ENCODE measurements at places on chromosomes 12 and 14.
A peak's percentile ranks its signal among the peaks of the same experiment; 100 is the strongest.

GRCh38 chr14:36383767-36384431 is 63.5 kb upstream of the MBIP start:
- DNase-seq: no peak

- no peak for DNase-seq
Observed at GRCh38 chr12:46358791-46359666, 13.5 kb downstream of the SLC38A2 start.

- no peak for DNase-seq
Observed at GRCh38 chr14:94163796-94164195, 10.3 kb upstream of the PPP4R4 start.

DNA sequence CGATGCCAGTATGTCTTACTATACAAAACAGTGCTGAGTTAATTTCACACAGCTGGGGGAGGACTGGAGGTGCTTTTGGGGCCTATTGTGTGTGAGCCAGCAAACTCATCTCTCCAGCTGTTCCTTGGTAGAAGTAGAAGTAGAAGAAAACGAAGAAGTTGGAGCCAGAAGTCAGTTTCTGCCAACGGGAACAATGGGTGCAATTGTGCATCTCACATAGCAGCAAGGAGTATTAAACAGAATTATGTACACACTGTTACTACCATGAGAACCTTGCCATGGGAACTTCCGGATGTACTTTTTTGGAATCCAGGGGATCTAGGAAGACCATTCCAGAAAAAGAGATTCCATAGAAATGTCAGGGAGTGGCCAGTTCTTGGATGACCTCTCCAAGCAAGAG is 88.6 kb downstream of the VCPKMT start:
- DNase-seq: peak; percentile 60

GRCh38 chr14:45051896-45052295 is 32.0 kb upstream of the PRPF39 start:
- no peak for DNase-seq

DNA sequence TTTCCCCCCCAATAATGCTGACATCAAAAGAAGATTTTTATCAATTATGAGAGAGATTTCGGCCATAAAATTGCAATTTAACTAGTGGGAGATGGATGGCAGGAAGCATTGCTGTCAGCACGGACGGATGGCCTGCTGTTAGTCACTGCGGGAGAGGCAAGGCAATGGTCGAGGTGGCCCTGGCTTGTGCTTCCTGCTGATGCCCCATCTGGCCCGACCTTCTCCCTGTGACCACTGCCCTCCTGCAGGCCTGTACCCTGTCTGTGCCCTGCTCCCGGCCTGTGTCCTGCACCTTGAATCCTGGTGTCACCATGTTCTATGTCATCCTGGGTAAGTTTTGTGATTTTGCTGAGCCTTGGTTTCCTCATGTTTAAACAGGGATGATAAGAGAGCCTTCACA is 67.6 kb downstream of the ADCK1 start:
- DNase-seq: no peak

- DNase-seq: no peak
Observed at GRCh38 chr12:32015036-32015435, 55.8 kb downstream of the RESF1 start.

All from right hindlimb (tissue), 1 donor.